ENCODE measurements at places on chromosomes 5 and 9.

DNA sequence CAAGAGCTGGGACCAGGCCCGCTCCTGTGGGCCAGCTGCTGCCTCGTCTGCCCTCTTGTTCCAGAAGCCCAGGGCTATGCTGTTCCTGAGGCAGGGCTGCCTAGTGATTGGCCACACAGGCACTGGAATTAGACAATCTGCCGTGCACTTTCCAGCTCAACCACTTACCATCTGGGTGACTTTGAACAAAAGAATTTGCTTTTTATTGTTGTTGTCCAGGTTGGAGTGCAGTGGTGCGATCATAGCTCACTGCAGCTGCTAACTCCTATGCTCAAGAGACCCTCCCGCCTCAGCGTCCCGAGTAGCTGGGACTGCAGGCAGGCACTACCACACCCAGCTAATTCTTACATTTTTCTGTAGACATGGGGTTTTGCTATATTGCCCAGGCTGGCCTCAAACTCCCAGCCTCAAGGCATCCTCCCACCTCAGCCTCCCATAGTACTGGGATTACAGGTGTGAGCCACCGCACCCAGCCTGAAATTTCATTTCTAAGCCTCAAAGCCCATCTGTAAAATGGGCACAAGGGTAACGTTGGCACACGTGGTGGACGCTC lies 1.2 kb upstream of the NEK6 start:
- DNase-seq = no peak

- no peak for DNase-seq
Observed at GRCh38 chr9:120740132-120740531, 25.9 kb upstream of the MEGF9 start.

DNA sequence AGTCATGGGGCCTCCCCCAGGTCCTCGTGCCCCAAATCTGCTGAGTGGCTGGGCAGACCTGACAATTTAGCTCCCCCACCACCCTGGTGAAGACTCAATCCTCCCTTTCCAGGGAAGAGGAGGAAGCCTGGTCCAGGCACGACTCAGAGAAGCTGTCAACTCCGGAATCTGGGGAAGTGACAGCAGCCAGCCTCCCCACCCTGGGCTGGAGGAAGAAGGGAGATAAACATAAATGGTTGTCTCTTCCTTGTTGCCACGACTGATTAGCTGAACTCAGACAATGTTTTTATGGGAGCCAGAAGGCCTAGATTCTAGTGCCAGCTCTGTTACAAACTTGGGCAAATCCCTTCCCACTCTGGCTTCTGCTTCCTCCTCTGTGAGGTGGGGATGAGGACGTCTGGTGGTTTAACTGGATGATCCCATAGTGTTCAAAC lies 15.4 kb downstream of the CCDC69 start:
- DNase-seq = no peak

- no peak for DNase-seq
Observed at GRCh38 chr5:66122379-66123034, 21.6 kb upstream of the SREK1 start.

DNA sequence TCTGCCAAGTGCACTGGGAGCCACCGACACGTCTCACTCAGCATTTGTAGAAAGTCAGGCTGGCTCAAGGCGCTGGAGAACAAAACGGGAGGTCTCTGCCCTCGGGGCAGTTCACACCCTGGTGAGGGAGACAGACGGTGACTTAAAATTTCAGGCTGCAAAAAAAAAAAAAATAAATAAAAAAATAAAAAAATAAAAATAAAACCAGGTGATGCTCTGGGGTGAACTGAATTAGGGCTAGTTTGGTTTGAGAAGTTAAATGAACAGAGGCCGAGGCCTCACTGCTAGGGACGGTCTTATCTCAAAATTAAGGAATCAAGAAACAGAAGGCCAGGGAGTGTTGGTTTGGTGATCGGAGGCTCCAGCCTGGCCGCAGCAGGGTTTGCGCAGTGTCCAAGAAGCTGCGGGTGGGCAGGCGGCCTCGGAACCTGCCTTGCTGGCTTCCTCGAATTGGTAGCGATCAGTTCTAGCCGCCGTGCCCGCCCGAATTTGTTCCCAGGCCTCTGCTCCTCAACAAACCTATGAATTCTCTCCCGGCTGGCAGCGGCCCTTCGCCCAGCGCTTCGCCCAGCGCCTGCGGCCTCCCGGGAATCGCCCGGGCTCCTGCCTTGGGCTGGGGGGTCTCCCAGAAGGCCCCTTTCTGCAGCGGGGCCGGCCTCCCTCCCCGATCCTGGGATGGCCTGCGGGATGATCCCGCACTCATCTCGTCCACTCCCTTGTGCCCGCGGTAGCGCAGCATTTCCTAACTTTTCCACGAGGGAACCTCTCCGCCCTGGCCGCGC lies 1.5 kb downstream of the NKX2-5 start:
- DNase-seq = no peak

- no peak for DNase-seq
Observed at GRCh38 chr9:85716031-85716877, 25.5 kb downstream of the AGTPBP1 start.

- DNase-seq = no peak
Observed at GRCh38 chr5:113527746-113528145, 14.3 kb downstream of the YTHDC2 start.

- DNase-seq = no peak
Observed at GRCh38 chr5:154721481-154722058, 33.6 kb upstream of the LARP1 start.

- DNase-seq = no peak
Observed at GRCh38 chr5:149855366-149855765, 89.2 kb downstream of the PDE6A start.

DNA sequence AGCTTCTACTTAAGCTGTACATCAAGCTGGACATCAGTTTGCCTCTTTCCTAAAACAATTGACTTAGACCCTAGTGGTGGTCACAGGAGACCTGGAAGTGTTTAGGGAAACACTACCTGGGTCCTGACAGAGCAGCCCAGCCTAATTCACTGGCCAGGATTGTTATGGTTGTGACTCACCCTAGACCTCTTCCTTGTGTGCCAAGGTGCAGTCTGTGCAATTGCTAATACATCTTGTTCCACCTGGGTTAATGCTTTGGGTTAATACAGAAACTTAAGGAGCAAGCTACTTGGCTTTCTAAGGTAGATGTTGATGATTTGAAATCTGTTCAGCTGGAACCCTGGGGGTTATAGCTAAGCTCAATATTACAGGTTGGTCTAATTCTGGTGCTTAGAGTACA lies 48.7 kb upstream of the SLC46A2 start:
- no peak for DNase-seq

GRCh38 chr5:149415066-149415967 lies 36.2 kb upstream of the IL17B start:
- no peak for DNase-seq

DNA sequence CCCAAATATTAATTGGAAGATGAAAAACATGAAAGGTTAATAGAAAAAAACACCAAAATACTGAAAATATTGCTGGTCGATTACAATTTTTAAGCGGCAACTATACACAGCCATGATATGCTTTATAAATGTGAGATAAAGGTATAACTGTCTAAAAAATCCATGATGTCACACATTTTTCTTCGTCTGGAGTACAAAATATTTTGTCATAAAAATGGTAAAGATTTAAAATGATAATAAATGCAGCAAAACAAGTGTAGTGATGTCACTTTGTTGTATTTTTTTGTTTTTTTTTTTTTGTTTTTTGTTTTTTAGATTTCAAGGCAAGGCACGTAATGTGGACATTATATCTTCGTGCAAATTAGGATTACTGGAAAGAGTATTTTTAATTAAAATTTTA lies 227.4 kb downstream of the NFIB start:
- no peak for DNase-seq

DNA sequence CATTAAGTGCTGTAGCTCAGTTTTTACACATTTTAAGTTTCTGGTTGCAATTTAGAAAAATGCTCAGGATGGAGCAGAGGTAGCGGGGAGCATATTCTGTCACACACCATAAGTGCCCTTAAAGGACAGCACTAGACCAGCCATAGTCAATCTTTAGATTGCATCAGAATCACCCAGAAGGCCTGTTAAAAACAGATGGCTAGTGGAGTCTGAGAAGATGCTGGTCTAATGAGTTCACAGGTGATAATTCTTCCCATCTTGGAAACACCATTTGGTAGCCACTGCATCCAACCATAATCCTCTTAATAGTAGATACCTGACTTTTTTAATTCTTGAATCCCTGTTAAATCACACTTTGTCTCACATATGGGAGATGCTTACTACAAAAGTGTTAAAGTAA lies 113.2 kb downstream of the CDH18 start:
- DNase-seq = no peak

DNA sequence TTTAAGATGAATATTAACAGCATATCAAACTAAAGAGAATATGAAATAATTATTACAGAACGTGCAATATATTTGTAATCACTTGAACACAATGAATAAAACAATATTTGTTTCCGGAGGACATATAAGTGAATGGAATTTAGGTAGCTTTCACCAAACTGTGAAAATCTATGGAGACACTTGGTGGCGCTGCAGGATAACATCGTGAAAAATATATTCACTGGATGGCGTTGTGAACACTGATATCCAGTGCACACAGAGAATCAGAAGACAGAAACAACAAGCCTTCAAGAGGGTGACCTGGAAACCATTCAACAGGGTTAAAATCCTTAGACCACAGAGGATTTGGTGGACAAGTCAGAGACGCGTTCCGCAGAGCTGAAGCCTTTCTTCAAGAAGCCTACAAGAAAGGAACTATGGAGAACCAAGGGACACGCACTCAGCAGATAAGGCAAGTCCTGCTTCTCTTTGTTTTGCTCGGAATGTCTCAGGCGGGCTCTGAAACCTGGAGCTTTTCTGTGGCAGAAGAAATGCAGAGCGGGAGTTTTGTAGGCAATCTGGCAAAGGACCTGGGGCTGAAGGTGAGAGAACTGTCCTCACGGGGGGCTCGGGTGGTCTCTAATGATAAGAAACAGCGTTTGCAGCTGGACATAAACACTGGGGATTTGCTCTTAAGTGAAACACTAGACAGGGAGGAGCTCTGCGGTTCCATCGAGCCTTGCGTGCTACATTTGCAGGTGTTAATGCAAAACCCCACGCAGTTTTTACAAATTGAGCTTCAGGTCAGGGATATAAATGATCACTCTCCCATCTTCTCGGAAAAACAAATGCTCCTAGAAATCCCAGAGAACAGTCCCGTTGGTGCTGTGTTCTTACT lies at the start of gene PCDHB11:
PCDHB11 (plus strand) TSS at position 269 of the 877 bp plus-strand sequence; CDS start at position 417, 148 bp downstream.
- DNase-seq = no peak

DNA sequence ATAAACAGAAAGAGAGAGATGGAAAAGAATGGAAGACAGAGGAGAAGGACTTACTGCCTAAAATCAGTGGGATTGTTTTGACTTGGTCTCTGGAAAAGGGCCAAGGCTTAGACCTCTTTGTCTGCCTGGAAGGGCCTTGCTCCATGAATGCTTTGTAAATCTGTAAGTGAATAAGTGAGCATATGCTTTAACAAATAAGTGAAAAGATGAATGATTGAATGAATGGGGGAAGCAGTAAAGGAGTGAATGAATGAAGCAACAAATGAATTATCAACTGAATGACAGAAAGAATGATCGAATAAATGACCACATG lies 5.5 kb downstream of the KCNIP1 start:
- DNase-seq = no peak

- DNase-seq = no peak
Observed at GRCh38 chr9:97786341-97786740, 66.7 kb upstream of the FOXE1 start.

DNA sequence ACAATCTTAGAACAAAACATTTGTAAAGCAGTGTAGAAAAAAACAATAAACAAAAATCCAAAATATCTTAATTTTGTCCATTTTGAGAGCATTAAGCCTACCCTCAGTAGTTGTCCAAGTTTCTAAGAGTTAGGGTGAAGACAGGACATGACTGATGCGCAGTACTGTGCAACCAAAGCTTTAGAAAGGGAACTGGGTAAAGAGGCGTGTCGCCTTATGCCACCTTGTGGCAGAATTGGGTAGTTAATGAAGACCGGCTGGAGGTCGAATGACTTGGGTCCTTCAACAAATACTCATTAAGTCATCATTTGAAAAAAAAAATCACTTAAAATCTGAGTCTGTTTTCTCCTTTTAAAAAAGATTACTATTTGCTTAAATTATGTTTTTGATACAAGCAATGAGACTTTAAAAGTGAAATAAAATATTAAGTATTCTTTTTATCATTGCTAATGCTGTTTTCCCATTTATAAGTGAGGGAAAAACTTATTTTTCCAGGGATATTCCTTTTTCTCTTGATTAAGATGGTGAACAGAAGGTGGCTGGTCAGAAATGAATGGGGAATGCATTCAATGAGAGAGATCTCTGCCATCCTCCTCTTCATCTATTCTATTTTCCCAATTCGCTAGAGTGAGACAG lies 3.5 kb upstream of the RNF20 start:
- peak; percentile 51 for DNase-seq

- DNase-seq = no peak
Observed at GRCh38 chr5:87899721-87900131, 368.9 kb downstream of the TMEM161B start.

DNA sequence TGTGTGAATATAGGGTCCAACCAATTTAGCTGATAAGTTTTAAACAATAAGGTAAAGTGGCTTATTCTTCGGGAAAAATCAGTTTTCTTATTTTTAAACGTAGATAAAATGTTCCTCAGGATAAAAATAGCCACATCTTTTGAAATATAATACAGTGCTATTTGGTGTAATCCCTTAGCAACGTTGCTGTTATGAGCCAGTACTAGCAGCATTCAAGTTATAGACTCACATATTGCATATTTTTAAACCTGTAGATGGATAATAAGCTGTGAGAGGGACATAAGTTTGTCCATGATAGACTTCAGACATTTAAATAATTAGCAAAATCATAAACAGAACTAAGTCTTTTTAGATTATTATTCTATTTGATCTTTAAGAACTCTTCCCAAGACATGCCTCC lies 6.3 kb downstream of the PDE4D start:
- DNase-seq = no peak

DNA sequence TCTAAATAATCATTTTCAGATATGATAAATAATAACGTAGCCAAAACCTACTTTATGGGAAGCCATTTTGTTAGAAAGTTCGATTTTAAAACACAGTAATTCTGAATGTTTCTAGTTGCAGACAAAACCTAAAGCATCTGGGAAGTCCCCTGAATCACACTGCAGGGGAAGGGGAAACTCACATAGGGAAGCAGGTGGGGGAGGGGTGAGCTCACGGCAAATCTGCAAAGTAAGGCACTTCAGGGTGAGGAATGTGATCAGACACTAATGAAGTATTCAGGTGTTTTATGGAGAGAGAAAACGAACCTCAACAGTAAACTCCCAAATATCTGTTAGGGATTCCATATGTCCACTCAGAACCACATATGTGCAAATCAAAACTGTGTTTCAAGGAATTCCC lies 70.7 kb downstream of the EPB41L4A start:
- no peak for DNase-seq

- DNase-seq = no peak
Observed at GRCh38 chr5:149915392-149916260, 29.0 kb downstream of the PDE6A start.

DNA sequence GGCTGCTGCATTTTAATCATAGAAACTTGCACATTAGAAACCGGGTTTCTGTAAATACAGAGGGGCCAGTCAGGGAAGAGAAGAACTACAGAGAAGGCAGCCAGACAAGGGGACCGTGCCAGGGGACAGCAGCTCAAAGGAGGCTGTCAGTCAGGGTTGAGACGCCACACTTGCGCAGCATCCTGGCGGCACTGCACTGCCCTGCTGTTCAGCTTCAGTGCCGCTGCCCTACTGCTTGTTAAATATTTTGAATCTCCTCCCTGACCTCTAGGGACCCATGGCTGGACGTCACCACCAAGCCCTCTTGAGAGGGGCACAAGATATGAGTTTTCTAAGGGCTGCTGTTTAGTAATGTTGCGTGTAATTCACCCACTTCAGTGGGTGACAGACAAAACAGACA lies 43.6 kb upstream of the ZBTB43 start:
- DNase-seq = no peak

GRCh38 chr5:173785400-173785799 lies 102.7 kb upstream of the CPEB4 start:
- no peak for DNase-seq

- no peak for DNase-seq
Observed at GRCh38 chr9:98171176-98171925, 21.1 kb downstream of the CORO2A start.

Data from activated CD8-positive, alpha-beta memory T cell treated with anti-CD3 and anti-CD28 coated beads for 4 hours (primary cell).